ENCODE measurements at places on chromosomes 13 and 19. TPM values are rescaled to one million over a fixed set of nuclear protein-coding genes. Genes with fewer than 3 reads are reported as not detected.
A peak's percentile ranks its signal among the peaks of the same experiment; 100 is the strongest.

GRCh38 chr19:5717215-5717935 is 2.6 kb downstream of the LONP1 start:
- no peak for DNase-seq

DNA sequence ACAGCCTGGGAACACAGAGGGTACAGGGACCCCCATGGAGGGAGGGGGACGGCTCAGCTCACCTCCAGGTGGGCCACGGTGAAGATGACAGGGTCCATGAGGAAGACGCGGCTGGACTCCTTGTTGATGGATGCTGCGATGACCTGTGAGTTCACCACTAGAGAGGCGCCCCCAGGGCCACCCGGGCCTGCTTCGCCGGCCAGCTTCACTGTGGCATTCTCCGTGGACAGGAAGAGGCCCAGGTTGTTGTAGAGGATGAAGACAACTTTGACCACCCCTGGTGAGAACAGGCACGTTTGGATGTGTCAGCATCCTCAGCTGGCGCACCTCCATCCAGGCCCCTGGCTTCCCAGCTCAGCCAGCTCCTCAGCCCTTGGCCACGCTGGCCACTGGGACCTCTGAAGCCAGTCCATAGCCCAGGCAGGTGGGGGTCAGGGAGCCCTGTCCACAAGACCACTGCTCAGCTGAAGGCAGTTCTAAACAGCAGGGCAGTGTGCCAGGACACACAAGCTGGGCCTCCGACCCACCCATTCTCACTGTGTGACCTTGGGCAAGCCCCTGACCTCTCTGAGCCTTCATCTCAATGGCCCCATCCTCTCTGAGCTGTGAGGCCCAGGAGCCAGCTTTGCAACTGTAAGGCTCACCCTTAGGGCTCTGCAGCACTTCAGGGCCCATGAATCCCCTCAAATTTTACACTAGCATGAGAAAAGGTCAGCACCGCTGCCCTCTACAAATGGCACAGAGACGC is 22.1 kb upstream of the ASF1B start:
- no peak for DNase-seq

GRCh38 chr13:67916650-67917049 is 686.5 kb upstream of the PCDH9 start:
- no peak for DNase-seq

DNA sequence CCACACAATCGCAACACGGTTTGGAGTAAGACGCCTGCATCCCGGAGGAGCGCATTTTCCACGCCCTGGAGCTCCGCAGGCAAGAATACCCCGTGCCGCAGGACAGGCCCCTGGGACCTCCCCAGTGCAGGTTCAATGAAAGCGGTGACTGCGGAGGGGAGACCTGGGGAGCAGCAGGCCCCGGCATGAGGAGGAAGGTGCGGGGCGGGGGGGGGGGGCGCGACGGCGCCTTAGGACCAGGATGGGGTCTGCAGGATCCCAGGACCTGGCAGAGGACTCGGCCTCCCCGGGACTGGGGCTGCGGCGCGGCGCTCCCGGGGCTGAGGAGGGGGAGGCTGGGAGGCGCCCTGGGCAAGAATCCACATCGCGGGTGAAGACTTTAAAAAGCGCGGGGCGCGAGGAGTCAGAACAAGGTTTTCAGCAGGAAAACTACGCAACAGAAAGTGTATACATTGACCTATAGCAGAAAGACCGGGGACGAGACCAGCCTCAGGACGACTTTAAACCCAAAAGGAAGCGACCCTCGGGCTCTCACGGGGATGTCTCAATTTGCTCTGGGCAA is 432 bp downstream of the ZNF611 start:
- peak; percentile 9 for DNase-seq

GRCh38 chr13:80716610-80717081 is 375.7 kb upstream of the SPRY2 start:
- peak; percentile 19 for DNase-seq

- DNase-seq: peak; percentile 78
These were observed 37.7 kb upstream of the PDCD5 start for GRCh38 chr19:32543115-32543900.

GRCh38 chr19:19602136-19602712 is 16.3 kb downstream of the PBX4 start:
- DNase-seq: no peak

DNA sequence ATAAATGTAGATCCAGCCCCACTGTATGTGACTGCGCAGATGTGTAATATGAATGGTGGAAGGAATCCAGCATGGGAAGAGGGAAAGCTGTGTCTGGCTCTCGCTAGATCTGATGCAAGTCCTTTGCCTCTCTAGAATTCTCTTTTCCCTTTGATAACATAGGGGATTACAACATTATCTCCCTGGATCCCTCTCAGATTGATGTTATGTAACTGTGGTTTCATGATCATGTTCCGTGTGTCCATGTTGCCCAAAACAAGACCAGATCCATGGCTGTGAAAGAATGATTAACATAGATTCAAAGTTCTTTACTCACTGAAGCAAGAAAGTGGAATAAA is 184.0 kb upstream of the UBL3 start:
- no peak for DNase-seq

- peak; percentile 99 for DNase-seq
These were observed 19.3 kb downstream of the GNA15 start for GRCh38 chr19:3154957-3155736.

- peak; percentile 8 for DNase-seq
These were observed 71.8 kb downstream of the CAB39L start for GRCh38 chr13:49371943-49372613.

GRCh38 chr13:73958657-73959397 is 175.4 kb downstream of the KLF12 start:
- no peak for DNase-seq

- no peak for DNase-seq
These were observed 10.2 kb upstream of the TPP2 start for GRCh38 chr13:102586615-102587014.

DNA sequence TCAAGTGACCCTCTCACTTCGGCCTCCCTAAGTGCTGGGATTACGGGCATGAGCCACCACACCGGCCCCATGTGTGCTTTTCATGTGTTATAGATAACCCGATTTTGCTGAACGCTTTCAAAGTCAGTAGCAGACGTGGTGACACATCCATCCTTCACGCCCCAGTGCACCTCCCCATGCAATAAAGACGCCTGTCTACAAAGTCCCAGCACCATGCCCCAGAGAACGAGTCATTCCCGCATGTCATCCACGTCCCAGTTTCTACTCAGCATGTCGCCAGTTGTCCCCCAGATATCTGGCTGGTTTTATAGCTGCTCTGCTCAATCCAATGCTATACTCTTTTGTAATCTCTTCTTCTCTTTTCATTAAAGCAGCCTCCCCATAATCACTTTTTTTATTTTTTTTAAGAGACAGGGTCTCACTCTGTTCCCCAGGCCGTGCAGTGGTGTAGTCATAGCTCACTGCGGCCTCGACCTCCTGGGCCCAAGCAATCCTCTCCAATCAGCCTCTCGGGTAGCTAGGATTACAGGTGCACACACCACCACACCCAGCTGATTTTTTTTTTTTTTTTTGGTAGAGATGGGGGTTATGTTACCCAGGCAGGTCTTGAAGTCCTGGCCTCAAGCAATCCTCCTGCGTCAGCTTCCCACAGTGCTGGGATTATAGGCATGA is 42.5 kb downstream of the DNM2 start:
- peak; percentile 19 for DNase-seq

DNA sequence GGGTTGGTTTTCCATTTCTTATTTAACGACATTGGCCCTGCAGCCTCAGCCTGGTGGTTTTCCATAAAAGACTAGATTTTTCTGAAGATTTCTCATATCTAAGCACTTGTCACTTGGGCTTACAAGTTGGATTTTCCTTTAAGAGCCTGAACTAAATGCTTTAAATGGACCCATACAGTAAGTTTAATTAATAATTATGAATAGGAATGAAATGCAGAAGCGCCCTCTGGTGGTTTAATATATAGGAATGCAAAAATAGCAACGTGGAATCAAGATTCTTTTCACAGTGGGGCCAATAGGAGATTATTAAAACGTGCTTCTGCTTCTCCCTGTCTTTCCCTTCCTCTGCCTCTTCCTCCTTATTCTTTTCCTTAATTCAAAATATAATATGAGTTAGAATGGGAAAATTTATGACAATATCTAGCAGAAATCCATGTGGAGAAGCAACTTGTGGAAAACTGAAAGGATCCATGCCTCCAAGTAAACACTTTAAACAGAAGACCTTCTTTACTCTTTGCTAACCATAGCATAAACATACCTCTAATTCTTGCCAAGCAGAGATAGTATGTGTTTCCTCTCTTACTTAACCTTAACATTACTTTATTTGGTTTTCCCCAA is 324.0 kb downstream of the GPC5 start:
- DNase-seq: peak; percentile 0

DNA sequence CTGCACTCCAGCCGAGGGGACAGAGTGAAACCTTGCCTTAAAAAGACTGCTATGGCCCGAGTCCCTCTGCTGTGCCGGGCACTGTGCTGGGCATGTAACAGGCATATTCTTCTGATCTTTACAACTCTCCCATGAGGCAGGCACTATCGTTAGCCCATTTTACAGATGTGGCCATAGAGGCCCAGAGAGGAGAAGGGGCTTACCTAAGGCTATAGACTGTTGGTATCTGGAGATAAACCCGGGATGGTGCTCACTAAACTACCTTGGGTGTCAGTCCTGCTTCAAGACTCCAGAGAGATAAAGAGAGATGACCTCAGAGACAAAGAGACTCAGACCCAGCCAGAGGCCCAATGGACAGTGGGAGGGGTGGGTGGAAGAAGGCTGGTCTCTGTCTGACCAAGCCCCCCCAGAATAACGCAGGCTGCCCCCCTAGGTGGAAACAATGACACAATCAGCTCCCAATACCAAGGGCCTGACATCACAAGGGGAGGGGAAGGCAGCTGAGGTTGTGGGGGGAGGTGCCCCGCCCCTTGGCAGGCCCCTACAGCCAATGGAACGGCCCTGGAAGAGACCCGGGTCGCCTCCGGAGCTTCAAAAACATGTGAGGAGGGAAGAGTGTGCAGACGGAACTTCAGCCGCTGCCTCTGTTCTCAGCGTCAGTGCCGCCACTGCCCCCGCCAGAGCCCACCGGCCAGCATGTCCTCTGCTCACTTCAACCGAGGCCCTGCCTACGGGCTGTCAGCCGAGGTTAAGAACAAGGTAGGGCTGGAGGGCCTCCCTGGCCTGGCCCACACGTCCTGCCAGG is at the start of gene CNN1:
Gene CNN1 (plus strand): TSS at position 620 of the 805 bp plus-strand sequence. CDS start 77 bp downstream, at position 697.
- DNase-seq: no peak

DNA sequence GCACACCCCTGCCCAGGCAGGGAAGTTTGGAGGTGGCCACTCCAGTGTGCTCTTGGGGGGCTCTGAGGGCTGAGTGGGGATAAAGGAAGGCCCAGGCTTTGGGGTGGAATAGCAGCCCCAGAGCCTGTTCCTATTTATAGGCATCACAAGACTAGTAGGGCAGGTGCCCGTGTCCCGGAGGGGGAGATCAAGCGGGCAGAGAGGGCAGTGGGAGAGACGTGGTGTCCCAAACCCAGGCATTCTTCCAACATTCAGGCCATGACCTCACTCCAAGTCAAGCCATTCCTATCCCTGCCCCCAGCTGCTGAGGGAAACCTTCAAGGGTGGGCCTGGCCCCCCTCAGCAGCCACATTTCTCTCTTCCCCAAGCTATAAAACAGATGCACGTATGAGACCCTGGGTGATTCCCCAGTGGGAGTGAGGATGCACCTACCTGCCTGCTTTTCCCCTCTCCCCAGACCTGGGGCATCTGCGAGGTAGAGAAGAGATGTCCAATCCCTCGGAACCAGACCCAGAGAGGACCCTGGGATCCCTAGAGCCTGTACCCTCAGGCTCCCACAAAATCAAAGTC is 3.9 kb downstream of the WIZ start:
- DNase-seq: no peak

DNA sequence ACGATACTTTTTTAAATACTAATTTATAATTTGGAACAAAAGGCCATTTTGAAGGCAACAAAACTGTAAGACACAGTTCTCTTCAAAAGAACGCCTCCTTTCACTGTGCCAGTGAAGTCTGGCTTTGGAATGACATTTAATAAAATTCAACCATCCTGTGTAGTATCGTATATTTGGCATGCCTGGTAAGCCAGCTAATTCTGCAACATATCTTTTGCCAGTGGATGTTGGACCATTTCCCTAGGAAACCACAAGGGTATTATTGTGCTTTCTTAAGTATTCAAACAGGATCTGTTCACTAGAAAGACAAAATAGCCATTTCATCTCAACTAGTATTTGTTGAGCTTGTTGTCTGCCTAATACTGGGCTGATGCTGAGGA is 111.6 kb downstream of the RGCC start:
- peak; percentile 68 for DNase-seq

- DNase-seq: no peak
These were observed 12.8 kb downstream of the PSMC4 start for GRCh38 chr19:39983695-39984300.

- peak; percentile 61 for DNase-seq
These were observed 13.0 kb downstream of the PGLYRP1 start for GRCh38 chr19:46009530-46010510.

DNA sequence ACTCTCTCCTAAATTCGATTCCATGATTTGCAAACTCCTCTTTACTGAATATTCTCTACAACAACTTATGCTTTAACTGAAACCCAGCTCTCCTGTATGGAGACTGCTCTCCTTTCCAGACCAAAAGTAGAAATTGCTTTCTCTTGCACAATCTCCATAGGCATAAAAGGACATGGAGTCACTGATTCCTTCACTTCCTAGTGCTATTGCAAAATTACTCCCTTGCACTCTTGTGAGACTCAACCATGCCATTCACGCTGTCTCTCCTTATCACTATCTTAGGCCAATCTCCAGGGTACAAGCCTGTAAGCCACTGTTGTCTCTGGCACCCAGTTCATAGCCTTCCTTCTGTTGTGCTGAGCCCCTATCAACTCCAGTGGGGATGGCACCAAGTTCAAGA is 30.6 kb downstream of the SERPINE3 start:
- DNase-seq: peak; percentile 19

IGLON5 gene
- total RNA-seq: not detected

NTF4 gene
- total RNA-seq: not detected

ZNF555 gene
- total RNA-seq: 7.7 TPM

WDR87 gene
- not detected for total RNA-seq

TINCR gene
- not detected for total RNA-seq

URAD gene
- total RNA-seq: not detected

KIR3DL2 gene
- total RNA-seq: not detected

VN1R4 gene
- not detected for total RNA-seq

NOTCH3 gene
- total RNA-seq: 10.3 TPM

Measured in LHCN-M2 (cell line).